ENCODE measurements at places on chromosomes 7 and 10. TPM values are rescaled to one million over a fixed set of nuclear protein-coding genes. Genes with fewer than 3 reads are reported as not detected.

GRCh38 chr7:110061387-110061786, 1029.5 kb upstream of the LRRN3 start:
- DNase-seq, result no peak

GRCh38 chr10:33164060-33164709, 170.3 kb downstream of the NRP1 start:
- DNase-seq, result no peak

The TPK1 gene
- 0.69 TPM for polyA plus RNA-seq

The CCDC7 gene
- polyA plus RNA-seq, result 1.9 TPM

The ANXA11 gene
- 182 TPM for polyA plus RNA-seq
